ENCODE measurements at places on chromosomes 13 and 19. TPM values are rescaled to one million over a fixed set of nuclear protein-coding genes. Genes with fewer than 3 reads are reported as not detected.
A peak's percentile ranks its signal among the peaks of the same experiment; 100 is the strongest.

GRCh38 chr19:6364353-6364752 is 3.0 kb downstream of the CLPP start:
- DNase-seq, result no peak

GRCh38 chr19:35986664-35987570 is 8.1 kb upstream of the SDHAF1 start:
- no peak for DNase-seq

DNA sequence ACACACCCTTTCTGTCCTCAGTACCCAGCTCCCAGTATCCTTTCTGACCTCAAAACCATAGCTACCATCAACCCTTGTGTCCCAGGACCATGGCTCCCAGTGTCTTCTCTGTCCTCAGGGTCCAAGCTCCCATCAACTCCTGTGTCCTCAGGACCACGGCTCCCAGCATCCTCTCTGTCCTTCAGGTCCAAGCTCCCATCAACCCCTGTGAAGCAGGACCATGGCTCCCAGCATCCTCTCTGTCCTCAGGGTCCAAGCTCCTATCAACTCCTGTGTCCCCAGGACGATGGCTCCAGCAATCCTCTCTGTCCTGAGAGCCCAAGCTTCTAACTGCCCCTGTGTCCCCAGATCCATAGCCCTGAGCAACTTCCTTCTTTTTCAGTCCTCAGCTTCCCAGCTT is 1.7 kb upstream of the CADM4 start:
- no peak for DNase-seq

DNA sequence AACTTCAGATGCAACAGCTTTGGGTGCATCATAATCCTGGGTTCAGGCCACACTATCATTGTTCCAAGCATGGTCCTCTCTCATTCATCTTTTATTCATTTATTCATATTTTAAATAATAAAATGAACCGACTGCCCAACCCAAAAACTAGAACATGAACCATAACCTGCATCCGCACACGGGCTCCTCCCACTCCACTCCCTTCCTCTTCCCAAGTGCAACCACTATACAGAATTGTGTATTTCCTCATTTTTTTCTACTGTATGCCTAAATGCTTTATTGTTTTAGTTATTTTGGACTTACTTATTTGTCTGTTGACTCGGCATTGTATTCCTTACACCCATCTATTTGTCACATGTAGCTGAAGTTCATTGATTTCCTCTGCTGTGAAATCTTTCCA is 30.7 kb upstream of the POMP start:
- no peak for DNase-seq

DNA sequence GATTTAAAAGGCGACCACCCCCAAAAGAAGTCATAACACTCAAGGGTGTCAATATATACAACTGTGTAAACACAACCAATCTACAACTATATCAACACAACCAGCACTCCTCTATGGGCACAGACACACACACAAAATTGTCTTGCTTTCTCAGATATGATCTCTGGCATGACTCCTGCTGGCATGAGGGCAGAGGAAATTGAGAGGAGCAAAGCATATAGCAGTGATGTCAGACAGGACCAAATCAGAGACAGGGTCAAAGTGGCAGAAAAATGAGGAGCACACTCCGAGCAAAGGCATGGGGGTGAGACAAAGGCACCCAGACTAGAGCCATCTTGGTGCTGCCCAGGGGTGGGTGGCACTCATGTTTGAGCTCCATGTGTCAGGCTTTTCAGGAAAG is 9.6 kb downstream of the IRGQ start:
- no peak for DNase-seq

- DNase-seq, result no peak
These were observed 23.8 kb downstream of the SPATA13 start for GRCh38 chr13:24184265-24184841.

DNA sequence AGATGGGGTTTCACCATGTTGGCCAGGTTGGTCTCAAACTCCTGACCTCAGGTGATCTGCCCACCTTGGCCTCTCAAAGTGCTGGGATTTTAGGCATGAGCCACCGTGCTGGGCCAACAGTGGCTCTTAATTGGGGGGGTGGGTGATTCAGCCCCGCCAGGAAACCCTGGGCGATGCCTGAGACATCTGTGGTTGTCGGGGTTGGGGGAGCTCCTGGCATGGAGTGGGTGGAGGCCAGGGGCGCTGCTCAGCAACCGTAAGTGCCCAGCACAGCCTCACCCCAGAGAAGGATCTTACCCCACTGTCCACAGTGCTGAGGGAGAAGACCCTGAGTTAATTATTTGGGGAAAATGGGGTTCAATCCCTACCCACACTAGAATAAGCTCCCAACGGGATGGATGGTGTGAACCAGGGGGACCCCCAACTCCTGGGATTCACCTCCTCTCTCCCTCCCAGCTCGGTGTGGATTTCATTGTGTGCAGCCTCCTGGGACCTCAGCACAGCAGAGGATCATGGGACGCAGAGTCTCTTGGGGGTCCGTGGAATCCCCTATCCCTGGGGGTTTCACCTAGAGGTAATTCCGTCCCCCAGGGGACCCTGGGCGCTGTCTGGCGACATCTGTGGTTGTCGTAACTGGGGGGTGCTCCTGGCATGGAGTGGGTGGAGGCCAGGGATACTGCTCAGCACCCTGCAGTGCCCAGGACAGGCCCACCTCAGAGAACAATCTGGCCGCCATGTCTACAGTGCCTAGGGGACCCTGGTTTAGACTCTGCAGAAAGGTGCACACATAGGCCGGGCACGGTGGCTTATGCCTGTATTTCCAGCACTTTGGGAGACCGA is 68.9 kb downstream of the GADD45B start:
- DNase-seq, result no peak

DNA sequence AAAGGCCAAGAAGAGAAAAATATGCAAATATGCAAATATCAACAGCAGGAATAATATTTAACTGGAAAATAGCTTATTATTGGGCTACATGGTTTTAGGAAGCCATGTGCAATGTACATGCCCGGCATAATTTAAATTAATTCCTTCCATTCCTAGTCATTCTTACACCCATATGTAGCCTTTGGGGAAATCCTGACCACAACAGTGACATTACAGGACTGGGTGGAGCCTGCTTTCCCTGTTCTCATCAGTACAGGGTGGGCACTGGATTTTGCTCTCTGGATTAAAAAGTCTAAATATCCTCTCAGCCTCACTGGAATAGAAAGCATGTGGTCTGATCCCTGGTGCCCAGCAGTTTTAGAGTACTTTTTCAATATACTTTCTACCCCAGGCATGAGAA is 198.2 kb downstream of the DNAJC15 start:
- DNase-seq, result no peak

- no peak for DNase-seq
These were observed 13.2 kb upstream of the ZNF254 start for GRCh38 chr19:24073807-24074206.

- DNase-seq, result peak; percentile 8
These were observed 82.9 kb upstream of the C1QTNF9B start for GRCh38 chr13:23980160-23980551.

DNA sequence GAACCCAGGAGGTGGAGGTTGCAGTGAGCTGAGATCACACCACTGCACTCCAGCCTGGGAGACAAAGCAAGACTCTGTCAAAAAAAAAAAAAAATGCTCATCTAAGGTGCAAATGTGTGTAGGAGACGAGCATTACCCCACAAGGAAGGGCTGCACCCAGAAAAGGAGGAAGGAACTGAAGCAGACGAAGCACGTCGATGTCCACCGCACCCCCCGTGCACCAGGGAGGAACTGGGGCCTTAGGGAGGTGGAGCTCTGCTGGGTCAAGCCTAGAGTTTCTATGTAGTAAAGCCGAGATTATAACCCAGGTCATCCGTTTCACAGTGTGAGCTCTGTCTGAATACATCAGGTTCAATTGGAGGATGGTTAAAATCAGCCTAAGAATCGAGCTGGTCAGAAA is 1.1 kb downstream of the VSTM1 start:
- DNase-seq, result no peak

DNA sequence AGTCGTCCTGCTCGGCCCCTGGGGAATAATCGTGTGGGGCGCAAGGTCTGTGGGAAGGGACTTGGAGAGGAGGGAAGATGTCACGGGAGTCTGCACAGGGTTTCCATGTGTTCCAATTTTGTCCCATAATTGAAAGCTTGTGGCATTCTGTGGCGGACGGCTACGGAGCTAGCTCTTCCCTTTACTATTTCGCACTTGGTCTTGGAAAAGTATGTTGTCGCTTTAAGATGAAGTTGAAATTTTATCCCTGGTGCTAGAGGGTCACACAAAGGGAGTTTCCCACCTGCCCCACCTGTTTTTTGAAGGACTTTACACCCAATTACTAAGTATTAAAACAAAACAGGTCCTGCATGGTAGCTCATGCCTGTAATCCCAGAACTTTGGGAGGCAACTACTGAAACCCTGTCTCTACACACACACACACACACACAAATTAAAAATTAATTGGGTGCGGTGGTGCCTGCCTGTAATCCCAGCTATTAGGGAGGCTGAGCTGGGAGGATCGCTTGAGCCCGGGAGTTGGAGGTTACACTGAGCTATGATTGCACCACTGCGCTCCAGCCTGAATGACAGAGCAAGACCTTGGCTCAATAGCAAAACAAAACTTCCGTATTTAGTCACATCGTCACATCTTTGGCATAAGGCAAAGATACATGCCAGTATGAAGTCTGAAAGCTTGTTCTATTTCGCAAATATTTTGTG is 967 bp upstream of the TPT1 start:
- no peak for DNase-seq

- no peak for DNase-seq
These were observed 414.2 kb upstream of the MIR17HG start for GRCh38 chr13:90933097-90933826.

- DNase-seq, result no peak
These were observed 11.3 kb upstream of the LPAR6 start for GRCh38 chr13:48424212-48424611.

DNA sequence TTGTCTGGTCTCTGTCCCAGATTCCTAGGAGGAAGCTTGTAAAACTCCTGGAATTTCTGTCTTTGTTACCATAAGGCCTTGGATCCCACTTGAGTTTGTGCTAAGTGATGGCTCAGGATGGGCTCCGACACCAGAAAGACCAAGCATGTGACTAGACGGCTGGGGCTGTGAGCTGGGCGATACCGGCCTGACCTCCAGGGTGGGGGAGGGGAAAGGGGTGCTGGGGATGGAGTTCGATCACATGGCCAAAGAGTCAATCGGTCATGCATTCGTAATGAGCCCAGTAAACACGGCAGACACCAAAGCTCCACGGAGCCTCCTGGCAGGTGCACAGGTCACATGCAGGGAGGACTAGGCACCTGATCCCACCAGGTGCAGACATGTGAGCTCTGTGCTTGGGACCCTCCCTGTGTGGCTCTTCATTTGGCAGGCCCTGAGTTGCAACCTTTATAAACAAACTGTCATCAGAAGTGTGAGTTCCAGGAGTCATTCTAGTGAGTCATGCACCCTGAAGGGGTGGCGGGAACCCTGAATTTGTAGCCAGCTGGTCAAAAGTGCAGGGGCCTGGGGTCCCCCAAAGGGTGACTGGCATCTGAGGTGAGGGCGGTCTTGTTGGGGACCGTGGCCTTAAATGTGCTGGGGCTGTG is 27.1 kb downstream of the ELAVL1 start:
- no peak for DNase-seq

DNA sequence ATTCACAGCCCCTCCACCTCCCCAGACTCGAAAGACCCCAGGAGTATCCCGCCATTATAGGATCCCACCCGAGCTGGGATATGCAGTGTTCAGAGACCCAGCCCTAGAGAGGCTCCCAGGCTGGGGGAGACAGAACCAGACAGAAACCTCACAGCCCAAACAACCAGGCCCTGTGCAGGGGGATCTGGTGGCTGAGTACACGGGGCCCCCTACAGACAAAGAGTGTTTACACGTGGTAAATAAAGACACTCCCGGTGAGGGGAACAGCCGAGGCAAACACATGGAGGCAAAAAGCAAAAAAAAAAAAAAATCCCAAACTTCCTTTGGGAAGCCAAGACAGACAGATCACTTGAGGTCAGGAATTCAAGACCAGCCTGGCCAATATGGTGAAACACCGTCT is 25.1 kb downstream of the TINCR start:
- no peak for DNase-seq

GRCh38 chr13:99380921-99381645 is 73.9 kb upstream of the GPR183 start:
- no peak for DNase-seq

DNA sequence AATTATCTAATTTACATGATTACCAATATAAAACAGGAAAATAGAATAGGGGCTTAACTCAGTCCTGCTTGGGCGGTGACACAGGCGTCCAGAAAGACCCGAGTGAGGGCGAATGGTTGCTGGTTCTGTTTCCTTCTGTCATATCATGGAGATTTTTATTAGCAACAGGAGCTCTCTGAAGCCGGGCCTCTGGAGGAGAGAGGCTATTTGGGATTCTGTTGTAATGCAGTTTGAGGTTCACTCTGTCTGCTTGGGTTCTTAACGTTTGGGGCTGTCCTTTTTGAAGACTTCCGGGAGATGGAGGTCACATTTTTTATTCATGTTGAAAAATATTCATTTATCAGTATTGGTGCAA is 115.7 kb upstream of the ZNF536 start:
- DNase-seq, result no peak

DNA sequence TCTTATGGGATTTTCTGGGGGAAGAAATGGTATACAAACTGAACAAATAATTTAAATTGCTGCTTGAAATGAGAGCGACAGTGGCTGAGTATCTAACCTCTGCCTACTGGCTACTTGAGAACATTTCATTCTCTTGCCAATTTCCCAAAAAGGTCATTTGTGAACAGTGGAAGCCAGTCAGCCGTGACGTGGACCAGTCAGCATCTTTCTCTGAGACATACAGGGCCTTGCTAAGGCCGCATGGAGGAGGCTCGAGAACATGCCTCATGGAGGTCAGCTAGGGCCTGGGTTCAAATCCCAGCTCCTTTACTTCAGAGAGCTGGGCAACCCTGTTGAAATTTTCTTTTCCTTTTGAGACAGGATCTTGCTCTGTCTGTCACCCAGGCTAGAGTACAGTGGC is 20.3 kb downstream of the ZC3H4 start:
- DNase-seq, result no peak

DNA sequence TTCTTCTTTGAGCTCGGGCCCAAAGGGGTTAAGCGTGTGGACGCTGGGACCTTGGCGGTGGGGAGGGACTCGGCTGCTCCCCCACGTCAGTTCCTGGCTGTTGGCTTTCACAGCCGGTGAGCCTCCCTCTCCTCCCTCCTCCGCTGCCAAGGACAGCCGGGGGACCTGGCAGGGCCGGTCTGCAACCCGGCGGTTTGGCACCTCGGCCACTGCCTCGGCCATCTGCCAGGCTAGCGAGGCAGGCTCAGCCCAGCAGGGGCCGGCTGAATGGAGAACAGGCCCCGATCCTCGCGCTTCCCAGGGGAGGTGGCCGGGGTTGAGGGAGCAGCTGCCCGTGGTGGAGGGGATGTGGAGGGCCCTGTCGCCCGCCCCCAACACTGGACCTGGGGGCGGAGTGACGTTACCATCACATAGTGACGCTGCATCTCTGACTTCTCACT is 5.0 kb downstream of the TLE5 start:
- no peak for DNase-seq

- DNase-seq, result no peak
These were observed 1186.3 kb downstream of the UQCRFS1 start for GRCh38 chr19:28026636-28027035.

- DNase-seq, result no peak
These were observed 367.3 kb downstream of the DCT start for GRCh38 chr13:94112227-94112626.

The KLK4 gene
- not detected for total RNA-seq

The ANKRD24 gene
- total RNA-seq, result 0.04 TPM

The TMEM59L gene
- total RNA-seq, result not detected

The SHC2 gene
- total RNA-seq, result 1.1 TPM

The RGL3 gene
- total RNA-seq, result 0.57 TPM

The CABP5 gene
- not detected for total RNA-seq

The C3 gene
- total RNA-seq, result 12.0 TPM

The PLPP2 gene
- 56.7 TPM for total RNA-seq

The HAUS5 gene
- total RNA-seq, result 3.5 TPM

The CYP2B6 gene
- not detected for total RNA-seq

The NLRP9 gene
- not detected for total RNA-seq

The CKM gene
- not detected for total RNA-seq

Data from esophagus squamous epithelium (tissue), 5 donors.